Hippocampal formation (tissue), 2 donors: ENCODE measurements at places on chromosomes 12 and 14.
A peak's percentile ranks its signal among the peaks of the same experiment; 100 is the strongest.

DNA sequence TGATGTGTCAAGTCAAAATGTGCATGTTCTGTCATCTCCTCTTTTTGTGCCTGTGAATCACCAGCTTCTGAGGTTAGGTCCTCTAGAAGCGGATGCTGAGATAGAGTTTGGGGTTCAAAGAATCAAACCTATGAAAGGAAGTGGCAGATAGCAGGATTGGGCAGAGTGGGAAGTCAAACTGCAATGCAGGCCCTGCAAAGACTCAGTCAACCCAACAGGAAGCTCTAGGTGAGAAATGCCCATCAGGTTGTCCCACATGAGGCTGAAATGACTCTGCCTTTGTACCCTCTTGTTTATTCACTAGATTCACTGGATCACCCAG is 4.5 kb upstream of the MIA2 start:
- DNase-seq = no peak

- DNase-seq = no peak
These were observed 30.4 kb upstream of the PPP2R5E start for GRCh38 chr14:63573581-63573980.

DNA sequence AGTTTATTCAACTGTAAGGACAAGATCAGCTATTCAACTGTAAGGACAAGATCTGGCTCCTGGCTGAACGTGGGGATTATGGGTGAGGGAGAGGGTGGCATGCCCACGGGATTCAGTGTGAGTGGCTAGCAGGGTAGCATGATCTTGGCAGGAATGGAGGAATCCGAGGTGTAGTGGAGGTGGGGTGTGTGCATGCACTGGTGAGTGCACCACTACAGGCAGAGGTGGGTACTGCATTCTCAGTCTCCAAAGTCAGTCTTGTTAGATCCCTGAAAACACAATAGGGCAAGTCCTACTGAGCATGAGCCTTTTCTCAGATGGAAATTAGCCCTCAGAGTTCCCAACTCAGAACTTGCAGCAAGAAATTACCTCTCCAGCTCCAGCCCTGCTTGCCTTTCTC is 32.2 kb upstream of the DCD start:
- no peak for DNase-seq

DNA sequence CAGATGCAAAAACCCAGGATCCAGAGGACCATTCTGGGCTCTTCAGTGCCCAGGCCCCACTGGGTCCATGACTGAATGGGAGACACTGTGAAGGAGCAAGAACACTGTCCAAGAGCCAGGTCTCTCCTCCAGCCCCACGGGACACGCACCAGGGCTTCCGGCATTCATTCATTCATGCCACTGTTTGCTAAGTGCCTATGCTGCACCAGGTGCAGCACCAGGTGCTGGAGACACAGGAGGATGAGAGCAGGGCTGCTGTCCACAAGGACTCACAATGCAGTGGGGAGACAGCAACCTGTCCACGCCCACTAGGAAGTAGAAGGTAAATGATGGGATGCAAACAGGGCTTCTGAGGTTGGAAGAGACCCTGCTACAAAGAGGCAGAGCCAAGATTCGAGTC is 20.4 kb downstream of the CLMN start:
- no peak for DNase-seq

GRCh38 chr14:105089746-105090492 is 24.7 kb upstream of the GPR132 start:
- no peak for DNase-seq

- no peak for DNase-seq
These were observed 142.2 kb downstream of the PAWR start for GRCh38 chr12:79548610-79548924.

DNA sequence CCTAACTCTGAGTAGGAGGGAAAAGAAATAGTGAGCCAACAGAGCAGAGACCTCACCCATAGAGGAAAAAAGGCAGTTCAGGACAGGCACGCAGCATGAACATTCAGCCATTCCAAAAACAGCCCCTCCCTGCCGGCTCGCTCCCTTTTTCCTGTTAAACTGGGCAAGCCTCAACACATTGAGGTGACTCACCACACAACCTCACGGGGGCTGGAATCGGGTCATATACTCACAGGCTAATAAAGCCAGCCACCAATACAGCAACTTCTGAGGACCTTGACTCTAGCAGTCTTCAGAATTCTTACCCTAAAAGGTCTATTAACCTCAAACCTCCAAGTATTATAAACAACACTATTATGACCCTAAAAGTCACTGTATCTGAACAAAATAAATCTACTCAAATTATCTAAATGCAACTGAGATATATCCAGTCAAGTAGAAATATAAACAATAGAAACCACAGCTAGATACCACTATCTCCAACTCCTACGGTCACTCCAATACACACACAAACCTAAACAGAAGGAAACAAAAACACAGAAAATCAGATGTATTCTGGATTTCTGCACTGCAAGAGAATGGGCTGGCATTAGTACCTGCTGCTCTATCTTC is 6.3 kb downstream of the YBX3 start:
- no peak for DNase-seq

DNA sequence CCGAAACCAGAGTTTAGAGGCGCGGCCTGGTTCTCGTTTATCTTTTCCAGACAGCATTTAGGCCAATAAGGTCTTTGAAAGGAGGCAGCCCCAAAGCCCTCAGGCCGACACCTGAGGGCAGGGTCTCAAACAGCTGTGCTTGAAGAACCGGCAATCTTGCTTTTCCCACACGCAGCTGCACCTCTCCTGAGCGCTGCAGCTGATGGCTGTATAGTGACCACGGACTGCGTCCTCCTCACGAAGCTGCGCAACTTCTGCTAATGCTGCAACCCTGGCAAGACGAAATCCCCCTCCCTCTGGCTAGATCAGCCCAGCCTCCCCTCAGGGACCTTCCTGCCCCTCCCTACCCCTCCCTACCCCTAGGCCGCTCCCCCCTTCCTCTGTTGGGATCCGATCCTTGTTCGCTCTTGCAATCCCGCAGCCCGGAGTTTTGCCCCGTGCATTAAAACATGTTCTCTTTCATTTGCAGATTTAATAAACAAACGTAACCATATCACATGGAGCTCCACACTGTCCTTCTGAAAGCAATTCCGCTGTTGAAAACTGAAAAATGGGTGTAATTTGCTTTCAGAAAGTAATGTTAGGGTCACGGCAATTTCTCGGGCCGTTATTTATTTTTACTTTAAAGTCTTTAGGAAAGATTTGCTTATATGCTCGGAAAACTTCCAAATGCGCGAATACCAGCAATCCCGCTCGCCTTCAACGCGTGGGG is 4.8 kb upstream of the PAX9 start:
- no peak for DNase-seq

GRCh38 chr14:82805892-82806825 is 1272.5 kb upstream of the SEL1L start:
- DNase-seq = no peak

DNA sequence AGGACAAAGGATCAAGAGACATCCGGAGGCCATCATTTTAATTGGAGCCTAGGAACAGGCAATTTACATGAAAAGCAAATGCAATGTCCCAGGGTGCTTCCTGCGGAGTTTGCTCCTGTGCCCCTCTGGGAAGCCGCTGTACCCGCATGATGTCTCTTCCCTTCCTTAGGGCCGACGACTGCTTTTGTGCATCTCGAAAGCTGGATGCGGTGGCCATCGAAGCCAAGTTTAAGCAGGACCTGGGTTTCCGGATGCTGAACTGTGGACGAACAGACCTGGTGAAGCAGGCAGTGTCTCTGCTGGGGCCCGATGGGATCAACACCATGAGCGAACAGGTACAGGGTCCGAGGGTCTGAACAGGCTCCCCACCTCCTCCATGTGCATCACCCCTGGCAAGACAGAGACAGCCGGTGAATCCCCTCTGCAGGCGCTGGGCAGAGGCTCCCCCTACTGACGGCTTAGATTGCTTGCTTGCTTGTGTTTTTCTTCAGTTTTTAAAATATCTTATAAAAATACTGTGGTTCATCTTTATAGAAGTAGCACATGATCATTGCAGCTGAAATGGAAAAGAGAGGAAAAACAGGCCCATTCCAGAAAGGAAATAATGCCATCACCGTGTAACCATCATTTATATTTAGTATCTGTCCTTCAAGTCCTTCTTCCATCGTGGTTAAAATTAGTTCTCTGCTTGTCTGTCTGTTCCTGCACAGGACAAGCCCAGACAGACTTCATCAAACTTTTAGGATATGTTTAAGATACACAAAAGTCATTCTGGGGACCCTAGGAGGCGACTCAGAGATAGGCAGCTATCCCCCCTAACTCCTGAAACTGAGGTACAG is 75.4 kb upstream of the PWP1 start:
- peak; percentile 16 for DNase-seq

DNA sequence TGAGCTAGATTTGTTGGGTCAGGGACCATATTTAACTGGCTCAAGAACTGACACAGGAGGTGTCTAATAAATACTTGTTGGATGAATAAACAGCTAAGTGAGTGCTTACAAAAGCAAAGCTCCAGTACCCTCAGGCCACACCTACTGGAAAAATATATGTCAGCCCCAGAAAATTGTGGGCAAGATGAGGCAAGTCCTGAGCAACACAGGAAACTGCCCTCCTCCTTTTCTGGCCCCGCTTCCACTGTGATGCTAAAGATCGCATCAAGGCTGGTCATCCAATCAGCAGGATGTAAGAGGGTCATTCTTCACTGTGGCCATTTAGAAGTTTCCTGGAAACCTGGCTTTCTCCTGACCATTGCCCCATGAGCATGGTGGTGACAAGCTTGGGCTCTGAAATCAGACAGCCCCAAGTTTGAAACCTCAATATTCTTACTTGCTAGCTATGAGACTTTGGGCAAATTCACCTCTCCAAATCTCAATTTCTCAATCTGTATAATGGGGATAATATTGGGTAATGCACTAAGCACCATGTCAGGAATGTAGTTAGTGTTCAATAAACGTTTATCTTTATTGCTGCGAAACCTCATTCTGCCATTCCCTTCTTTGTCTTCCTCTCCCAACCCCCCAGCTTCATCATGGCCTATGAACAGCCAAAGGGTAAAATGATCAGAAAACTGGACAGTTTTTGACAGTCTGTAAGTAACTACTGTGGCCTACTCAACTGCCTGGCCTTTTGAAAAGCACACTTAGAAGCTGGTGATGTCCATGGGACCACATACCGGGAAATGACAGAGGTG is 139.3 kb upstream of the PZP start:
- no peak for DNase-seq

DNA sequence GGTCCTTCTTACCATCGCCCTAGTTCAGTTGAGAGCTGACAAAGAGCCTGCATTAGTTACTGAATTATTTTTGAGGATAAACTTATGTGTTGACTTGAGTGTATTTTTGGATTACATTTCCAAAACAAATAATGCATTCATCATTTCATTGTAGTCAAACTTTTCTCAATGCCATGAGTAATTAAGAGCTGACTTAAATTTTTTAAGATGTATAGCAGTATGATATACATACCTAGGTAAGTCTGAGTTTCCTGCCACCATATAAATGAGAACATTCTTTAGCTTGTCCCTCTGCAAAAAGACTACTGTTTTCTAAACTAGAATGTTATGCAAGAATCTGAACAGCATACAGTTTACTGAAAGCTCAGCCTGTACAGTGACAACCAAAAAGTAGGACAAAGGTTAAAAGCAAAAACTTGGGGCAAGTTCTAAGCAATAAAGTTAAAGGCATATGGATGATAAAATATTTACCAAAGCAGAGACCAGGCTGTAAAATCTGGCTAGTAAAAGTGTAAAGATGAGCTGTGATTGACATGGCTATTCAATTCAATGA is 82.1 kb upstream of the FERMT2 start:
- no peak for DNase-seq

DNA sequence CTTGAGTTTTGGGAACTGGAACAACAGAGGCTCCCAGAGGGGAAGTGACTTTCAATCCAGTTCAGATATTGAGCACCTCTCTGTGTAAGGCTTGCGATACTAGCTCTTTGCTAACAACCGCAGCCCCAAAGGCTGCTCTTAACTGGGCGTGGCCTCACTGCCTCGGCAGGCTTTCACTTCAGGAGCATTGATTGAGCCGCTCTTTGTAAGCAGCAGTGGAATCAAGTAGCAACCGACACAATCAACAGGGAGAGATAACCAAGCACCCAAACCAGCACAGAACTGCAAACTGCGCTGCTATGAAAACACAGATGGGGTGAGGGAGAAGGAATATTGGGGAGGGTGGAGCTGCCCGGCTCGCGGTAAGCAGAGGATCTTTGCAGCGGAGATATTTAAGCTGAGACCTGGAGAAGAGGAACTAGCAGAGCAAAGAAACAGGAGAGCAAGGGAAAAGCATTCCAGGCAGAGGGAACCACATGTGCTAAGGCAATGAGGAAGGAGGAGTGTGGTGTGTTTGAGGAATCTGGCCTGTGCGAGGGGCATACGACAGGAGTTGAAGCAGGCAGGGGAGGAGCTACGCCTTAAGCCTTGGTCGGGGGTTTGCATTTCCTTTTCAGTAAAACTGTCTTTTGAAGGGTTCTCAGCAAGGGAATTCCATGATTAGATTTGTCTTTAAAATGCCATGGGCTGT is 17.3 kb upstream of the YY1 start:
- no peak for DNase-seq

DNA sequence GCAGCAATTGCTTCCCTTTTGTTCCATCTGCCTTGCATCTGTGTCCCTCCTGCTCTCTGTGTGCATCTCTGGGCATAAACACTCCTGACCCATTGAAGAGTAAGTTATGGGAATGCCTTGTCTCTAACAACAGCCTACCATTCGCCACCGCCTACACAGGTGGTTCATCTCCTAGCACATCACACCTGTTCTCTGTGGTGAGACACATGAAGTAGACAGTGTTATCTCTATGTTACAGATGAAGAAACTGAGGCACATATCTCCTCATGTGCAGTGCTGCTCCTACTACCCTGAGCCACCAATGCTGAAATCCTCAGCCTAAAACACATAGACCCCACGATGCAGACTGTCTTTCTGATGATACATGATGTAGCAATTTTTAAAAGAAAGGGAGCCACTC is 77.6 kb downstream of the PITPNM2 start:
- no peak for DNase-seq

GRCh38 chr12:51424094-51424661 is 453 bp upstream of the SLC4A8 start:
- DNase-seq = no peak

DNA sequence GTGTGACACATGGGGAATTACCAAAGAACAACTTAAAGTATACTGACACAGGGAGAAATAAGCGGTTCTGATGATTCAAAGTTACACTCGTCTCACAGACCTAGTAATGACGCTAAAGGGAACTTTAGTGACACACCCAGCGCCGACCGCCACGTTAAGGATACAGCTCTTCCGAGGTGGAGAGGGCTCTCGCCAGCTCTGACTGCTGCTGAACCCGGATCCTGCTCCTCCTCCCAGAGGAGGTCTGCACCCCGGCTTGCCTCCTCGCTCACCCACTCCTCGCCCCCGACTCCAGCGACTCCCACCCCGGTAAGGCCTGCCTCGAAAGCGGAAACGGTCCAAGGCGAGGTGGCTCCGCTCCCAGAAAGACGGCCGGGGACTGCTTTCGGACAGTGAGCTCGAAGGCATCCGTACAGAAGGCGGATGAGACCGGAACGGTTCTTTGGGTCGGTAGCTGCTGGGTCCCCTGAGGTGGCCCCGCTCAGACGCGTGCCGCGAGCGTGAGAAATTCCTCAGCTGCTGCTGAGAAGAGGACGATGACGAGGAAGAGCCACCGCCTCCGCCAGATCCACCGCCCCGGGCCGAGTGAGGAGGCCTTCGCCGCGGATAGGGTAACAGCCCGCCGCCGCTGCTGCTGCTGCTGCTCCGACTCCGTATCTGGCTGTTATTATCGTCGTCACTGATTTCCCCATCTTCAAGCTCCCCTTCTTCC is 643 bp downstream of the ZFC3H1 start:
- peak; percentile 45 for DNase-seq
